Activated CD4-positive, alpha-beta T cell treated with anti-CD3 and anti-CD28 coated beads, Interleukin-2, amount 10 ng/mL, durations not matched to agents 24 days and 14 days (primary cell): ENCODE measurements at places on chromosomes 5 and 9. TPM values are rescaled to one million over a fixed set of nuclear protein-coding genes. Genes with fewer than 3 reads are reported as not detected.

AGXT2 gene
- not detected in 2 replicates for total RNA-seq

DNA sequence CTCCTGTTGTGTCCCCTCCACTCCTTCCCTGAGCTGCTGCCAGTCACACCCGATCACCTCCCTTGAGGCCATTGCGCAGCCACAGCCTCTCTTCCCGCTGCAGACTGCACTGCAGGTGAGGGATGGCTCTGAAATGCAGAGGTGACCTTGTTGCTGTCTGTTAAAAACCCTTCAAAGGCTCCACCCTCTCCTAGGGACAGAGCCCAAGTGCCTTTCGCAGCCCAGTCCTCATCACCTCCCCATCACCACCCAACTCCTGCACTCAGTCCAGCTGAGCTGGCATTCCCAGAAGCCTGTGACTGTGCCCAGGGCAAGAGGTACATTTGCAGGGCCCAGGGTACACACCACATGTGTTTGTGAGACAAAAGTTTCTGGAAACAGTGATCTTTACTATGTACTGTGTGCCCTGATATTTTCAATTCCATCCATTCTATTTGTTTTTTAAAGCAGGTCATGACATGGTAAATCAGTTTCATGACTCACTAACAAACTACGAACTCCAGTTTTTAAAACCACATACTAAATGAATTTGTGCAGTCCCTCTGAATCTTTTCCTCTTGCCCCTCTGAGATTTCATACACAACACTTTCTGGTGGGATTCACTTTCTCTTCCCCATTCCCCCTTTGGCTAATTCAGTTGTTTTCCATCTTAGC is 73.0 kb upstream of the SPOCK1 start:
- DNase-seq, result no peak
- no peaks in the 10 kb centered on the region for H3K4me1 ChIP-seq
- no peaks in the 10 kb centered on the region for H3K27me3 ChIP-seq
- H3K36me3 ChIP-seq, result no peaks in the 10 kb centered on the region
- no peak overlapping the region for H3K4me3 ChIP-seq

DNA sequence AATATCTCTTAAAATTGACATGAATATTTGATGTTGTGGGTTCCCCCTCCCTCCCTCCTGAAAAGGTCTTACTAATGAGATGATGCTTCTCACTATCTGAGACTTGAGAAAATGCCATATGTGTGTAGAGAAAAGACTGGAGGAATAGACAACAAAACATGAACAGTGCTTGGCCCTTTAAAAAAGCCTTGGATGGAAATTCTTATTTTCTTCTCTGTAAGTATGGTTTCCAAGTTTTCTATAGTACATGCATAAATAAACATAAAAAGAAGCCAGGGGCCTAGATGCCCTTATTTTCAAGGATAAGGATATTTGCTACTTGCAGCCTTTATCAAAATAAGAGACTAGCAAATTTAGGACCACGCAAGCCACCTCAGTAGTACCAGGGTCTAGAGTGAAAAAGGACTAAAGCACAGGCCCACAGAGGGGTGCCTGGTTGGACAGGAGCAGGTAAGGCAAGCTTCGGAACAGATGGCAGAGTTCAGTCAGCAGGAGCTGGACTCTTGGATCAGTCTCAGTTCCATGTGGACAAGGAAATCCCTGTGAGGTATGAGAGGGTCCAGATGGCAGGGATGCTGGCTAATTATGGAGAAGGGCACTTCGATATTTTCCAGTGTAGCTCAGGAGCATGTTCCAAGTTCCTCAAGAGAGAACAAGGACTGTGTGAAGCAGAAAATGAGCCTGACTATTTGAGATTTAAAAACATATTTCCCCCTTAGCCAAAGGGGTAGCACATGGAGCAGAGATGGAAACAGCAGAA is 4.6 kb upstream of the ANP32B start:
- no peak for DNase-seq
- peaks cover 3% of the 10 kb centered on the region for H3K27me3 ChIP-seq
- H3K36me3 ChIP-seq, result no peaks in the 10 kb centered on the region
- peaks cover 17% of the 10 kb centered on the region for H3K4me1 ChIP-seq
- no peak overlapping the region for H3K27ac ChIP-seq

DNA sequence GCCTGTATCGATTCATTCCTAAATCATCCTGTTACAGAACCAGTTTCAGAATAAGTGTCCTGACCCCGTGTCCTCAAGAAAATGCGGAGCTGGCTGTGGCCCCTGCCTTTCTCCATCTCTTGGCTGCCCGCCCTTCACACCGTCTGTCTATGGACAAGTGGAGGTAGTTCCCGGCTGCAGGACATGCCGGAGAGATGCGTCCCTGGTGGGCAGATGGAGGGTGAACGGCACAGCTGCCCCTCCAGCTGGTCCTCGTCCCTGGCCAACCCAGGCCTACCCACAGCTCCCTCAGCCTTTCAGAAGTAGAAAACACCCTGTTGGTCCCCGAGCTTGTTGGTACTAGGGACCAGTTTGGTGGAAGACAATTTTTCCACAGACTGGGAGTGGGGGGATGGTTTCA is 14.8 kb upstream of the EXOC3 start:
- no peaks in the 10 kb centered on the region for H3K27me3 ChIP-seq
- peaks cover 15% of the 10 kb centered on the region for H3K4me1 ChIP-seq
- DNase-seq, result no peak
- no peak overlapping the region for H3K27ac ChIP-seq

LECT2 gene
- not detected in 2 replicates for total RNA-seq
